ENCODE measurements at places on chromosomes 7 and 10.

- DNase-seq = no peak
Measured at GRCh38 chr7:8035647-8036518, 67.3 kb downstream of the GLCCI1 start.

GRCh38 chr7:130560972-130561371 lies 69.1 kb downstream of the MEST start:
- DNase-seq = no peak

GRCh38 chr7:18117482-18117881 lies 89.8 kb upstream of the PRPS1L1 start:
- no peak for DNase-seq

GRCh38 chr10:100509241-100509840 lies 10.3 kb downstream of the SEC31B start:
- peak; percentile 53 for DNase-seq

DNA sequence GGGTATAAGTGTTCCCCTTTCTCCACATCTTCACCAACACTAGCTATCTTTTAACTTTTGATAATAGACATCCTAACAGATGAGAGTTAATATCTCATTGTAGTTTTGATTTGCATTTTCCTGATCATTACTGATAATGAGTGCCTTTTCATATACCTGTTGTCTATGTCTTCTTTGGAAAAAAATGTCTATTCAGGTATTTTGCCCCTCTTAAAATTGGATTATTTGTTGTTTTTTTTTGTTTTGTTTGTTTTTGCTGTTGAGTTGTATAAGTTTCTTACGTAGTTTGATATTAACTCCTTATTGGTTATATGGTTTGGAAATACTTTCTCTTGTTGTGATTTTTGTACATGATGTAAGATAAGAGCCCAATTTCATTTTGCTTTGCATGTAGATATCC lies 214.7 kb downstream of the MALRD1 start:
- no peak for DNase-seq

- DNase-seq = no peak
Measured at GRCh38 chr10:28595613-28596012, 62.7 kb downstream of the WAC start.

- DNase-seq = no peak
Measured at GRCh38 chr7:112086496-112087254, 119.5 kb downstream of the DOCK4 start.

DNA sequence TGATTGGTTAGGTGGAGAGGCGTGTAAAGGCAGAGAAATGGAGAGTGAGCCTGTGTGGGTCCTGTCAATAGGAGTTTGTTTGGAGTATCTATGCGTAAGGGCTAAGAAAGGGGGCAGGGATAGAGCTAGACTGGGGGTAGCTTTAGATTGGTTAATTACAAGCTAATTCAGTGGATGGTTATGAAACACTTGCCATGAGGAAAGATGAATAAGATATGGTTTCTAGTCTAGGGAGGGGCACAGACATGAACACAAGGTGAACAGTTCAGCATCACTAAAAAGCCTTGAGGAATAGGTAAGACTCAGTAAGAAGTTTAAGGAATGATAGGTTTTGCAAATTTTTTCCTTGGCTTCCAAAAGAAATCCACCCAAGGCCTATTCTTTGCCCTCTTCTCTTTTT lies 50.6 kb downstream of the PLPP4 start:
- no peak for DNase-seq

GRCh38 chr7:107995184-107996071 lies 7.5 kb downstream of the LAMB1 start:
- no peak for DNase-seq

DNA sequence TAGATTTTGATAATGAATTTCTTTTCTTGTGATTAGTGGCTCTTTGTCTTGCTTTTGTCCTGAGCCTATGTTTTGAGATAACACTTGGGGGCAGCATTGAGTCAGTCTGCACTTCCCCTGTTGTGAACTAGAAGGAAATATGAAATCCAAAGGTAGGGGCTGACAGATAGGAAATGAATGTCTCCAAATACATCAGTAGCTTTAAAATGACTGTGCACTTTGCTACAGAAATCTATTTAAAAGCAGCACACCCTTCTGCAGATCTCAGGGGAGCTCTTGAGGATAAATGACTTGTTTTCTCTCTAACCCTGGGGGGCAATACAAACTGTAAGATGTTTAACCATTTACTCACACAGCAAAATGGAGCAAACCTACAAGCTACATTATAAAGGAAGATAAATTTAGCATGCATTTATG lies 176.0 kb upstream of the MYO3A start:
- no peak for DNase-seq

- no peak for DNase-seq
Measured at GRCh38 chr7:71409550-71410157, 277.7 kb downstream of the GALNT17 start.

DNA sequence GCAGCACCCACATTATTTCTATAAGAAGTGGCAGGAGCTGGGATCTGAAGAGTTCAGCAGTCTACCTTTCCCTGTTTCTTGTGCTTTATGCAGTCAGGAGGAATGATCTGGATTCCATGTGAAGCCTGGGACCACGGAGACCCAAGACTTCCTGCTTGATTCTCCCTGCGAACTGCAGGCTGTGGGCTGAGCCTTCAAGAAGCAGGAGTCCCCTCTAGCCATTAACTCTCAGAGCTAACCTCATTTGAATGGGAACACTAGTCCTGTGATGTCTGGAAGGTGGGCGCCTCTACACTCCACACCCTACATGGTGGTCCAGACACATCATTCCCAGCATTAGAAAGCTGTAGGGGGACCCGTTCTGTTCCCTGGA lies 874 bp upstream of the RBP3 start:
- DNase-seq = no peak

DNA sequence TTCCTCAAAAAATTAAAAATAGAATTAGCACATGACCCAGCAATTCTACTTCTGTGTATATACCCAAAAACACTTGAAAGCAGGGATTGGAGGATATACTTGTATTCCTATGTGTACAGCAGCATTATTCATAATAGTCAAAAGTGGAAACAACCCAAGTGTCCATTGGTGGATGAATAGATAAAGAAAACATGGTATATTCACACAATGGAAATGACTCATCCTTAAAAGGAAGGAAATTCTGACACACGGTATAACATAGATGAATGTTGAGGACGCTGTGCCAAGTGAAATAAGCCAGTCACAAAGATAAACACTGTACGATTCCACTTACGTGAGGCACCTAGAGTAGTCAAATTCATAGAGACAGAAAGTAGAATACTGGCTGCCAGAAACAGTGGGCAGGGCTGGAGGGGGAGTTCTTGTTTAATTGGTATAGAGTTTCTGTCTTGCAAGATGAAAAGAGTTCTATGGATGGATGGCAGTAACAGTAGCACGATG lies 26.6 kb upstream of the KAT6B start:
- DNase-seq = peak; percentile 4

GRCh38 chr7:92255308-92255707 lies 9.5 kb downstream of the ANKIB1 start:
- DNase-seq = no peak

- no peak for DNase-seq
Measured at GRCh38 chr10:11931038-11931437, 107.9 kb downstream of the PROSER2 start.

DNA sequence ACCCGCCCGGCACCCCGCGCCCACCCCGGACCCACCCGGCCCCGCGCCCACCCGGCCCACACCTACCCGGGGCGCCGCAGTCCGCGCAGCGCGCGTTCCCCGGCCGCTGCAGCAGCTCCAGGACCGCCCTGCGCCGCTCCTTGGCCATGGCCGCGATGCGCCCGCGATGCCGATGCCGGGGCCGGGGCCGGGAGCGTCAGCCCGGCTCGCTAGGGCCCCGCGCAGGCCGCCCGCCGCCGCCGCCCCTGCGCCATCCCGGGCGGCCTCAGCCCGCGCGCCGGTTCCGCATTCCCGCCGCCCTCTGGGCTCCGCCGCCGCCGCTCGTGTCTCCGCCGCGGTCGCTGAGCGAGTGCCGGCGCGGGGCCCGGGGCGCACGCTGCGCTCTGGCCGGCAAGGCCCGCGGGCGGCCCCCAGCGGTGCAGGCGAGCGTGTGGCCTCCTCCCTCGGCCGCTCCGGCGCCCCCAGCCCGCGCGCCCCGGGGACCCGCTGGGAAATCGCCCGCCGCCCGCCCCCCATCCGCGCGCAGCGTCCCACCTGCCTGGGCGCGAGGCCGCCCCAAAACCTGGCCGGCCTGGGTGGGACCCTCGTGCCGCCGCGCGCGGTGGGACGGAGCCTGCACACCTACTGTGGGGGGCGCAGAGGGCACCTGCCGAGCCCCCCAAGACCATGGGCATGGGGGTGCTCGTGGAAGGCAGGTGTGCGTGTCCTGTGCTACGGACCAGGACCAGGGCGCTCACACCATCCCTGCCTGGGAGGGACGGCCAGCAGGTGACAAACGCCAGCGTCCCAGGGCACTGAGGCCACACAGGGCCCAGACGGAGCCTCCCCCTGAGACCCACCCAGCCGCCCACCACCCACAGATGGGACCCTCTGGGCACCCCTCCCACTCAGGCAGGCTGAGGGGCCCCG lies at the start of gene ADAP1:
TSS of gene ADAP1 (minus strand) at position 351 of the 909 bp plus-strand sequence. CDS start at position 148, 203 bp downstream.
- peak; percentile 70 for DNase-seq

GRCh38 chr7:45921381-45921698 lies 268 bp upstream of the IGFBP3 start:
- DNase-seq = no peak

- DNase-seq = no peak
Measured at GRCh38 chr7:79664884-79665676, 211.6 kb upstream of the MAGI2 start.

DNA sequence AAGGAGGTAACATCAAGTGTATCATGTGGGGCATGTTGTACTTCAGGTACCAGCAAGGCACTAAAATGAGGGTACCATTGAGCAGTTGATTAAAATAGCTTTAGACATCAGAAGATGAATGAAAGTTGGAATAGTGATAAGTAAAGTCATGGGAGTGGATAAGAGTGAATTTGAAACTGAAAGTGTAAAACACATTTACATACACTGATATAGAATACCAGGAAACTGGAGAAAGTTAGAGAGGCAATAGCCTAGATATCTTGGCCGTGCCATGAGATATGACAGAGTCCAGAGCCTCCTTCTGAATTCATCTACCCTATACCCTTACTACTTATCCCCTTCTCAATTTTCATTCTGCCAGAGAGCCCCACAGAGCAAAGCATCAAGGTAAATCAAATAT lies 76.6 kb downstream of the GRM3 start:
- no peak for DNase-seq

DNA sequence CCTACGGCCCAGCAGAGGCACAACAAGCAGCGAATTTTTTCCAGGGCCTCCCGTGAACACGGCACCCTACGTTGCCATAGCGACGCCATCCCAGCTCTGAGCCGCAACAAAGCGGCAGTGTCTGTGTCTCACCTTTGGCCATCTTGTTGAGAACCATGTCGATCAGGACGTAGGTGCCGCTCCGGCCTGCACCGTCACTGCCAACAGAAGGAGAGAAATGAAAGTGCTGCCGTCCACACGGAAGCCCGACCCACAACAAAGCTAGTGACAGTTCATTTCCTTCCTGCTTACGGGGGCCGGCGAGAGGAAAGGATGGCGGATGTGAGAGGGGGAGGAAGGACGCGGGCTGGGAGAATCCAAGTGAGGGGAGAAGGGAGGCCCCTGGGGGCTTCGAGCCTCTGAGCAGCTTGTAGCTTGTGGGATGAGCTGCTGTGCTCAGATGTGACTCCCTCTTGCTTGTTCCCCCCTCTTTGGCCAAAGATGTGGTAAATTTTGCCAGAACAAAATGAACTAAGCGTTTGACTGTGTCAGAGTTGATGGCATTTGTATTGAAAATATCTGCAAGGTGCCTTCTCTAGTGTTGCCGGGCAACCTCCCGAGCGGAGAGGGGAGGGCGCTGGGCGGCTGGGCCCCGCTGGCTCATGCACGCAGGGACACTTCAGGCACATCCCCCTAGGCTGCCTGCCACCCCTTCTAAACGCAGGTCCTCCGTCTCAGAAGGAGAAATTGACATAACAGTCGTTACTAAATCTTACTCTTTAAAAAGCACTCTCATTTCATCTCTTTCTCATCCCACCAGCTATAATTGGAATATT lies 232.2 kb downstream of the DNAJB6 start:
- peak; percentile 39 for DNase-seq

DNA sequence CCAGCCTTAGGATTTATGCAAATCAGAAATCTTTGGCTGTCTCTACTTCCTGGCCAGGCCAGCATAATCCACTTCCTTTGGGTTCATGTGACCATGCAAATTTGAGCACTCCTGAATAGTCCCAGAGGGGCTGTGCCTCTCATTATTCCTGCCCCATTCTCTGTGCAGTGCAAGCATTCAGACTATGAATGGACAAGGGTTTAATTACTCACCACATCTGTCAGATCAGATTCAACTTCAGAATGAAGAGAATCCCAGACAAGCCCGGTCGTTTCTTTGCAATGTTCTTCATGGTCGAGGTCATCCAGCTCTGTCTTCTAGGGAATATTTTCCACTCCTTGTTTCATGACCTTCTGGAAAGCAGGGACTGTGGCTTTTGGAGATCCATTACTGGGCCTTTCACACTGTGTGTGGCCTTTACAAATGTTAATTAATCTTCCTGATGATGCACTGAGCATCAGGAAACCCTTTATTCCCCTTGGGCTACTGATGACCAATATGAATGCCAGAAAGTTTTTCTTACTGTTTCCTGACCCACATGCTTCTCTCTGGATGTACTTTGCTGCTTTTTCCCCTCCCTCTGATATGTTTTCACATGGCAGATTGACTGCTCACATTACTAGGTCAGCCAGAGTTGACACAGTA lies 217.6 kb upstream of the TCF7L2 start:
- no peak for DNase-seq

GRCh38 chr7:14380881-14381280 lies 391.4 kb upstream of the ETV1 start:
- DNase-seq = no peak

- DNase-seq = no peak
Measured at GRCh38 chr10:124562425-124563060, 100.9 kb downstream of the LHPP start.

GRCh38 chr10:15494850-15495506 lies 123.9 kb upstream of the FAM171A1 start:
- DNase-seq = no peak

DNA sequence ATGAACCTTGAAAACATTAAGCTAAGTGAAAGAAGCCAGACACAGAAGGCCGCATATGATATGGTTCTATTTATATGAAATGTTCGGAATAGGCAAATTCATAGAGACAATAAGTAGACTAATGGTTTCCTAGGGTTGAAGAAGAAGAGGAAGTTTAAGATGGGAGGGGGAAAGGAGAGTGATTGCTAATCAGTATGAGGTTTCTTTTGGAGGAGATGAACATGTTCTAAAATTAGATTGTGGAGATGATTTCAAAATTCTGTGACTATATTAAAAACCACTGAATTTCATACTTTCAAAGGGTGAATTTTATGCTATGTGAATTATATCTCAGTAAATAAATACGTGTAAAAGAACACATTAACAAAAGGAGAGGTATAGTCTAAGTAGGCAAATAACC lies 176.4 kb upstream of the HPS1 start:
- no peak for DNase-seq
